ENCODE measurements at places on chromosomes 3 and 15.

GRCh38 chr15:93203036-93203435, 114.0 kb upstream of the RGMA start:
- DNase-seq = no peak

DNA sequence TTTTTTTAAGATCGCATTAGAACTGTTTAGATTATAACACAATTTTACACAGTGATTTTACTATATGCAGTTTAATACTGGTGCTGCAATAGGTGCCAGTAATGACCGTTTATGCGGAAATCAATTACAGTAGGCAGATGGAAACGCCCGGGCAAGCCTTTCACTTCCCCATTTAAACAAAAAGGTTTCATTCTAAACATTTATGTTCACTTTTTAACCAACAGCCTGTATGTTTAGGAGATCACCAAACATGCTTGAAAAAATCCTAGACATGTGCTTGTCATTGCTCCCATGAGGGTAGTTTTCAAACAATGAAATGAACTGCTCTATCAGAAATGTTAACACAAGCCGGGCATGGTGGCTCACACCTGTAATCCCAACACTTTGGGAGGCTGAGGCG, 2.7 kb downstream of the BNIP2 start:
- no peak for DNase-seq

GRCh38 chr15:76168237-76168984, 108.6 kb downstream of the TMEM266 start:
- DNase-seq = peak; percentile 42

DNA sequence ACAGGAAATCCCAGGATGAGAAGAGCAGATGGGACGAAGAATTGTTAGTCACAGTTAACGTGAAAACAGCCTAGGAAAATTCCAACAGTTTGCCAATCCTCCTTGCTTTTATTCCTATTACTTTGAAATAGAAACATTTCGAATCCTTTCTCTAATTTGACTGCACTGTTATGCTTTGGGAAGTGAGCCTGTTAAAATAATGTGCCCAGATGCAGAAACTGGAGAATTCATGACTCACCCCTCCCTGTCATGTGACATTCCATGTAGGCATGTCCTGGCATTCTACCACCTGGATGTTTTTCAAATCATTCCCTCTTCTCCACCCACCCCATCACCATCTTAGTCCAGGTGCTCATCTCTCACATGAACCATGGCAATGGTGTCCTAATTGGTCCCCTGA, 107.3 kb downstream of the MINAR1 start:
- no peak for DNase-seq

DNA sequence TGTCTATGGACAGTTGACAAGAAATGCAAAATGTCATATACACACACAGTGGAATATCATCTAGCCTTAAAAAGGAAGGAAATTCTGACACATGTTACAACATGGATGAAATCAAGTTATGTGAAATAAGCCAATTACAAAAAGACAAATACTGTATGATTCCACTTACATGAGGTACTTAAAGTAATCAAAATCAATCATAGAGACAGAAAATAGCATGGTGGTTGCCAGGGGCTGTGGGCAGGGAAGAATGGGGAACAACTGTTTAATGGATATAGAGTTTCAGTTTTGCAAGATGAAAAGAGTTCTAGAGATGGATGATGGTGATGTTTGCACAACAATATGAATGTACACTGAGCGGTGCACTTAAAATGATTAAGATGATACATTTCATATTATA, 613.8 kb upstream of the ZNF385D start:
- no peak for DNase-seq

GRCh38 chr3:48945891-48946549, 27.4 kb downstream of the ARIH2 start:
- no peak for DNase-seq

- no peak for DNase-seq
Observed at GRCh38 chr3:126052196-126053058, 31.5 kb downstream of the SLC41A3 start.

DNA sequence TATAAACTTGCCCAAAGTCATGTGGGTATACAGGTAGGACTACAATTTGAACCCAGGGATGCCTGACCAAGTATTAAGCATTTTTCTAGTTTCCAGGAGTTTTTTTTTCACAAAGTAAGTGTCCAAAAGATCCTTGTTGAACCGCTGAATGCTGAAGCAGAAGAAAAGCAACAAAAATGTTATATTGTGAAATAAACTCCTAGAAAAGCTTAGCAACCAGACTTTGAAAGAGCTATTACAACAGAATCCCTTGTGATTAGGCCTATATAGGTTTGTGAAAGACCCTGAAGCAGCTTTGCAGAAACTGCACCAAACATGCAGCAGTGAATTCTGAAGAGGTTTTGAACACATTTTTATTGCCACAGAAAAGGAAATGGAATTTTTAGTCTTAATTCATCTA, 236.8 kb downstream of the TUSC7 start:
- DNase-seq = no peak

DNA sequence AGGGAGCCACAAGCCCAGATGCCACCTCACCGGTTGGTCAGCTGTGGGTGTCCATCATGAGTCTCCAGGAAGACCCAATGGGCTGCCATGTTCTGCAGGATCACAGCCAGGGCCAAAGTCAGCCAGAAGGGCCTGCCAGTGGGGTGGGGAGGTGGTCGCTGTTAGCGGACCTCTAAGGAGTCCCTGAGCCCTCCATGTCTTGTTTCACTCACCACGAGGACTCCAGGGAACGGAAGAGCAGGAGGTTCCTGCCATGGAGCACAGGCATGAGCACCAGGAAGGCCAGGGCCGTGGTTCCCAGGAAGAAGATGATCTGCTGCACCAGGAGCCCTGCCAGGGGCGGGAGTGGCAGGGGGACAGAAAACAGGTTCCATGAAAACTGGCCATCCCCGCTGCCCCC, 8.6 kb downstream of the ISLR start:
- DNase-seq = no peak

DNA sequence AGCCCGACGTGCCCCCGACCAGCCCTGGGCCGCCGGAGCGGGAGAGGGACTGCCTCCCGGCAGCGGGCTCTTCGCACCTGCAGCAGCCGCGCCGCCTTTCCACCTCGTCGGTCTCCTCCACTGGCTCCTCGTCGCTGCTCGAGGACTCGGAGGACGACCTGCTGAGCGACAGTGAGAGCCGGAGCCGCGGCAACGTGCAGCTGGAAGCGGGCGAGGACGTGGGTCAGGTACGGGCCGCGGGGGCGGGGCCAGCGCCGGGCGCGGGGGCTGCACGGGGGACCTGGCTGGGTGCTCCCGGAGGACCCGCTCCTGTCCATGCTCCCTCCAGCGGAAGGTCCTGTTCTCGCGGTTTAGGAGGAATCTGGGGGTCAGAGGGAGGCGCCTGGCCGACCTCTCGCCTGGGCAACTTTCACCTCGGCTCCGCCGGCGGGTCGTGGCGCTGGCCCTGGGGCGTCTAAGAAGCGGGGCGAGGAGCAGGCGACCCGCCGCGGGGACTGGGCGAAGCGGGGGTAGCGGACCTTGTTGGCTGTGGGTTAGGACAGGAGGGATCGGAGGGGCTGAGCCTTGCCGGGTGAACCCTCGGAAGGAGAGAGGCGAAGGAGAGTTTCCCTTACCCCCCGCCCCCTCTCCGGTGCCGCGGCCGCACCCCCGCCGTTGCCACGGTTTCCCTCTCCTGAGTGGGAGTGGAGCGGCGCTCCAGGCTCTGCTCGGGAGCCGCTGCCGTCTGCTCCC, 682 bp downstream of the ITPKA start:
- DNase-seq = peak; percentile 74

GRCh38 chr3:4421121-4421520, 45.9 kb downstream of the SUMF1 start:
- no peak for DNase-seq

- no peak for DNase-seq
Observed at GRCh38 chr15:75644376-75644775, 3.3 kb upstream of the SNX33 start.

All from NCI-H69 (cell line).